Pulmonary artery endothelial cell (primary cell): ENCODE measurements at places on chromosomes 3 and 15. TPM values are rescaled to one million over a fixed set of nuclear protein-coding genes. Genes with fewer than 3 reads are reported as not detected.

GRCh38 chr3:171772427-171773056 is 37.7 kb downstream of the PLD1 start:
- DNase-seq: no peak

Gene POLR2M
- total RNA-seq: 176 and 469 TPM in 2 replicates

Gene NTRK3
- not detected in 2 replicates for total RNA-seq

DNA sequence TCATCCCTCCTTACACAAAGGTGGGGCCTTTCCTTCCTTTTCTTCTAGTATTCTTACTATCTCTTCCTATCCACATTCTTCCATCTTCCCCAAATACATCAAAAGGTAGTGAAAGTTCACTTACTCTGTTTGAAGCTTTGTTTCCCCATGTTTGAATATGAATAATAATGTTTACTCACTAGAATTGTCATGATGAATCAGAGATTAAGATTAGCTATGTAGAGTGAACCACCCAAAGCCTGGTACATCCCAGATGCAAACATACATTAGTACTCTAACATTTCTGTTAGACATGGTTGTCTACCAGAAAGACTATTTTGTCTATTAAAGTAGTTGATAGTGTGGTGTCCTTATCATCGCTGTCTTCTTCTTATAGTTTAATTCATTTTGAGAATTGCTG is 327.1 kb upstream of the TBC1D5 start:
- DNase-seq: no peak

GRCh38 chr3:77795013-77795412 is 755.1 kb downstream of the ROBO2 start:
- no peak for DNase-seq

DNA sequence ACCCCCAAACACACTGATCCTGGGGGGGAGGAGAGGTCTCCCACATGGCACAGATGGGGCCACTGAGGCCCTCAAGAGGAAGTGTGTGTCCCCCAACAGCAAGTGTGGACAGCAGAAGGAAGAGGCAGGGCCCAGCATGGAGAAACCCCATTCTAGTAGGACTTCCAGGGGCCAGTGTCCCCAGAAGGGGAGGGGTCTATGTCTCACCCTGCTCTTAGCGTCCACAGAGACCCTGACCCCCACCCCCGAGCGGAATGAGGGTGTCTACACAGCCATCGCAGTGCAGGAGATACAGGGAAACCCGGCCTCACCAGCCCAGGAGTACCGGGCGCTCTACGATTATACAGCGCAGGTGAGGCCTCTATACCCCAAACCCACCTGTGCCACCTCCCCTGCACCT is 35.3 kb downstream of the TSPAN3 start:
- DNase-seq: no peak

GRCh38 chr3:126083511-126083912 is 412 bp downstream of the SLC41A3 start:
- no peak for DNase-seq

Gene ZNF385D
- total RNA-seq: 0.79 and 1.2 TPM in 2 replicates

Gene CCK
- not detected in 2 replicates for total RNA-seq

DNA sequence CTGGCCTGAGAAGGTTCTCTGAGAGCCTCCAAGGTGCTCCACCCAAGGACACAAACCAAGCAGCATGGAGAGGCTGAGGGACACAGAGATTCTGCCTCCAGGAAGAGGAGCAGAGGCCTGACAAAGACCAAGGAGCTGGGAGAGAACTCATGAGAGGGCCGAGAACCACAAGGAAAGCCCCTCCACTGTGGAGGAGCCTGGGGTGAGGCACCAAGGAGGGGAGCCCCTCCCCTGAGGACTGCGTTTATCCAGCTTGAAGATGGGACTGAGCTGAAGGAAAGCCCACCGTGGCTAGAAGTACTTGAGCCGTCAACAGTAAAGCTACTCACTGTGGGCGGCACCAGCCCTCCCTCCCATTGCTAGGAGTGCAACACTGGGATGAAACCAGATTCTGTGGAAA is 63.1 kb upstream of the MEF2A start:
- no peak for DNase-seq

Gene ZDHHC19
- not detected in 2 replicates for total RNA-seq

Gene ST3GAL6
- total RNA-seq: 22.2 and 27.6 TPM in 2 replicates

Gene SMCO1
- 0.07 TPM in 1 of 2 replicates, not detected in the other for total RNA-seq

GRCh38 chr3:78013653-78014052 is 973.8 kb downstream of the ROBO2 start:
- DNase-seq: no peak

DNA sequence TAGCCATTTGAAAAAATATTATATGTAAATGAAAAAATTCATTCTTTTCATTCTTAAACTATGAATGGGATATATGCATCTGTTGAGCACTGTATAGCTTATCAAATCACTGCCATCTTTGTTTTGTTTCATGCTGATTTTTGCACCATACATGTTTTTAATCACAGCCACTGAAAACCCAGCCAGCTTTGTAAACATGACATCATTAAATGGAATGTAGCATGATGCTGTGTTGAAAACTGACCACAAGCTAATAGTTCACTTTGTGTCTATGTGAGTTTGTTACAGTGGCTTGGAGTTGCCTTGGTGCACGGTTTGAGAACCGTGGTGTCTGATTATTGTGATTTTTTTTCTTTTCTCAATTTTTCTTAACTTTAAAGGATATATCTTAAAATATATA is 75.7 kb downstream of the GMPS start:
- DNase-seq: no peak

Gene PYGO1
- 0.28 and 0.59 TPM in 2 replicates for total RNA-seq

DNA sequence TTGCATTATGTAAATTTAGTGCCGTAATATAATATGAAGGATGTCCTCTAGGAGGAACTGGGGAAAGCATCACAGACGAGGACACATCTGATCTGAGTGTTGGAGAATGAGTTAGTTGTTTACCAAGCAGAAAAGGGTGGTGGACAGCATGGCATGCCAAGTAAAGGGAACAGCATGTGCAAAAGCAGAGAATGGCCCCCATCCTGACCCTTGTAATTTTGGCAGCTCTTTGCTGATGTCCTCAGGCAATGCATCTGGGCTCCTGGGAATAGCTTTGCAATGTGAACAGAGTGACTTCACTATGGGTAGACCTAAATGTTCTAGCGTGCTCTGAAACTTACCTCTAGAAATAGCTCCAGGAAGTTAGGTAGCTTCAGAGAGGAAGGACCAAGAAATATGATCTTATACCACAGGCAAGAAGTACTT is 263.3 kb downstream of the LPP start:
- DNase-seq: no peak

GRCh38 chr3:43769885-43770425 is 79.2 kb downstream of the ABHD5 start:
- no peak for DNase-seq

Gene MESD
- total RNA-seq: 19.0 and 24.2 TPM in 2 replicates

Gene CSPG4
- total RNA-seq: under 0.01 and 0.04 TPM in 2 replicates

Gene C15orf62
- total RNA-seq: 0.53 and 0.63 TPM in 2 replicates

DNA sequence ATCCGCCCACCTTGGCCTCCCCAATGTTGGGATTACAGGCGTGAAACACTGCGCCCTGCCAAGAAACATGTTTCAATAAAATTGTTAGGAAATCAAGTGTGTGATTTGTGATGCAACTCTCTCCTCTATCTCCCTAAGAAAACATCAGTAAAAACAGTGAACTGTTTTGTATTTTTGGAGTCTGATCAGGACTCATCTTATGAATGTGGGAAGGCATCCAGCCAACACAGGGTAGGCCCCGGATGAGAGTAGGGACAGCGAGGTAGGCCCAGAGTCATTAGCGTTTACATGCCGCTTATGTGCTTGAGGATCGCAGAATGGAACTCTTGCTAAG is 884 bp upstream of the GLYCTK start:
- DNase-seq: no peak

GRCh38 chr3:132445817-132446216 is 28.5 kb downstream of the DNAJC13 start:
- DNase-seq: peak; percentile 57

Gene CHL1
- not detected in 2 replicates for total RNA-seq

Gene RPSA
- total RNA-seq: 1,160 and 1,412 TPM in 2 replicates

Gene PROK2
- not detected in 2 replicates for total RNA-seq

Gene CA12
- total RNA-seq: 2.0 and 2.5 TPM in 2 replicates

GRCh38 chr15:74828835-74829234 is 2.4 kb downstream of the CPLX3 start:
- no peak for DNase-seq

DNA sequence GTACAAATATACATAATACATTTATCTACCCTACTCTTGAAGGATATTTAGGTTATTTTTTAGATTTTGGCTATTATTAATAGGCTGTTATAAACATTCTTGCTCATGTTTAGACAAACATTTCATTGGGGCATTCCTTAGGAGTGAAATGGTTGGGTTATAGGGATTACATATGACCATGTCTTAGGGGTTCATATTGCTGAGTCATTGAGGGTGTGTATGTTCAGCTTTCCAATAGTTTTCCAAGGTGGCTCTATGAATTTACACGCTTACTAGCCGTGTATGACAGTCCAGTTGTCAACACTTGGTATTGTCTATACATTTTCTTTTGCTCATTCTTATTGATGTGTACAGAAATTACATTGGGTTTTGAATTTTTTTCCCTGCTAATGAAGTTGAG is 125.8 kb downstream of the OXSM start:
- no peak for DNase-seq

DNA sequence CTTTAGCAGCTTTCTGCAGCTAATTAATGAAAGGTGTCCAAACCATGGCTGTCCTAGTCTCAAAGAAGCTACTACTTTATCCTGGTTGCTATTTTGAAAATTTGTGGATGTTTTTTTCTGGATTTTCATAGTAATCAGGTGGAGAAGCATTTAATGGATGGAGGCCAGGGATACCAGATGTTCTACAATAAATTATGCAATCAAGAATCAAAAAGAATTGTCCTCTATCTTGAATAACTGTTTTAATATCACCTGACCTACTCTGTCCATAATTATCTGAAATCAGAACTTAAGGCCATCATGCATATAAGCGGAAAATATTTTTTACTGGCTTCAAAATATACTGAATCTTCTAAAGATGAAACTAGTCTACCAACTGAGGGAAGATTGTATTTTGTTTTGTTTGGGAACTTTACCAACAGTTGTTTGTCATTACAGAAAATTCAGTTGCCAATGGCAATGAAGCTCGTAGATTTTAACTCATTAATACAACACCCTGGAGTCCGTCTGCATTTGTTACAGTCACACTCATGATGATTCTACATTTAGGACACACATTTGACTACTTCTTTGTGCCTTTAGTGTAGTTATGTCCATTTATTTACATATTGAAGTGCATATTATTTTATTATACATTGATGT is 762.3 kb upstream of the GRM7 start:
- no peak for DNase-seq

DNA sequence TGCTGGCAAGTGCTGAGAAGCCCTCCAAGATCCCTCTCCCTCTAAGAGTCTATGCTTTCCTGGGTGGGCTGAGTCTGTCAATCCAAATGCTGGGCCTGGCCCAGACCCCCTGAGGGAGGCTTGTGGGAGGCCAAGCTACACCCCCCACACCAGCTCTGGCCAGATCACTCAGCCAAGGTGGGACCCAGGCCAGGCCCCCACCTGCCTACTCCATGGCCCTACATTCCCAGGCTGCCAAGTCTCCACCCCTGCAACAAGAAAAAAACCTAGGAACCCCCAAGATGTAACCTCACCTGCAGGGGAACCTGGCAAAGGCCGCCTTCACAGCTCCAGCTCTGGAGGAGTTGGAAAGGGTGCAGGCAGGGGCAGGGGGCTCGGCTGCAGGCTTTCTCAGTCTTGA is 109.1 kb downstream of the CHSY1 start:
- no peak for DNase-seq

GRCh38 chr15:93985925-93986324 is 245.4 kb upstream of the MCTP2 start:
- DNase-seq: no peak

Gene EEF1AKMT4
- 4.3 and 4.7 TPM in 2 replicates for total RNA-seq

DNA sequence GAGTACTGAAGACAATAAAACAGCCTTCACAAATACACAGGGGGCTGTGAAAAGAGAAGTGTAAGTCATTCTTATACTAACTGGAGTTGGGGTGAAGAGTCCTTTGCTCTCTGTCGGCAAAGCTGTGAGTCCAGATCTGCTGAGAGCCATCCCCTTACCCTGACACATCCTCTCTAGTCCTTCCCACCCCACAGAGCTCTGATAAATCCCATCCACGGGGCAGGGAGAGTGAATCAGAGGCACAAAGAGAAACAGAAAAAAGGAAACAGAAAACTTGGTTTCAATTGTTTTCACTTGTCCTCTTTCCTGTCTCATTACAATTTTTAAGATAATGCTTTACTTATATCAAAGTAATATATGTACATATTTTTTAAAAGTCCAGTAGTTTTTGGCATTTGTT is 18.2 kb upstream of the ZNF639 start:
- DNase-seq: no peak

Gene MCCC1
- 21.0 and 31.7 TPM in 2 replicates for total RNA-seq

Gene CLK3
- 52.8 and 64.3 TPM in 2 replicates for total RNA-seq
